ENCODE measurements at places on chromosomes 4 and X.

GRCh38 chr4:142824368-142824767 lies 21.7 kb downstream of the INPP4B start:
- no peaks in the 10 kb centered on the region for H3K4me1 ChIP-seq
- H3K4me3 ChIP-seq = no peak overlapping the region
- no peak for DNase-seq

DNA sequence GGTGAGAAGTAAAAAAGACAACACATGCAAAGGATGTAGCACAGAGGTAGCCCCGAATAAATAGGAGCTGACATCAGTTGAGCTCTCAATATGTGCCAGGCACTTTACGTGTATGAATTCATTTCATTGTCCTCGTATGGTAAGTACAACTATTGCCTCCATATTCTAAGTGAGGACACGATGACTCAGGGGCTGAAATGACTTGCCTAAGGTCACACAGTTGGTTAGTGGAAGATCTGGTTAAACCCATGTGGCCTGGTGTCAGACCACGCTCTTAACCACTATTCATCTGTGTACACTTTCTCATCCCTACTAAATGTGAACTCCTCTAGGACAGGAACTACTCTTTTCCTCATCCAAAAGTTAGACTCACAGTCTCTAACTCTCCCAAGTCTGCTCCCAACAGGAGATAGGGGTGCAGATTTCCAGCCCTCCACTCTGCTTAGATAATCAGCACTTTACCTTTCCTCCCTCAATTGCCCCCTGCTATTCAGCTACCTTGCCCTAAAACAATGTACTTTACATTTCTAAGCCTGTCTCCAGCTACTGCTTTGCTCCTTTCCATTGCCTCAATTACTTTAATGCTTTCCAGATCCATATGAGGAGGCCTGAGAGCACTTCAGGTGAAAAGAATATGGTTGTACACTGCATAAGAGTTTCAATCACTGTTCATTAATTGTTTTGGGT lies 58.8 kb upstream of the LHFPL1 start:
- H3K27me3 ChIP-seq = no peaks in the 10 kb centered on the region
- no peaks in the 10 kb centered on the region for H3K36me3 ChIP-seq
- no peak for DNase-seq
- H3K4me3 ChIP-seq = no peak overlapping the region

DNA sequence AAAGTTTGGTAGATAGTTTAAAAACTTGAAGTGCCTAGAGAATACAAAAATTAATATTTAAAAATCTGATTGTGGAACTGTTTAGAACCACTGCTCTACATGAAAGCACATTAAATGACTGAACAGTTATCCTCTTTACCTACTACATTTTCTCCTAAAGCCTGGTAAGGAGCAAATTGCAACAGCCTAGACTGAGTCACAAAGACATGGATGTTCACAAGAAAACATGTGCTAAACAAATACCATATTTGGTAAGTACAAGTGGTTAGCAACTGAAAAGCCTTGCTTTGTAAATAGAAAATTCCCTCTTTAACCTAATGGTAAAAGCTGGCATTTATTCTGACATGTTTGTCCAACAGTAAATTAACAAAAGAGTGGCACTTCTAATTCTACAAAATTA lies 203.1 kb downstream of the FBXO8 start:
- no peak overlapping the region for H3K4me3 ChIP-seq
- H3K27me3 ChIP-seq = no peaks in the 10 kb centered on the region
- no peak for DNase-seq
- H3K27ac ChIP-seq = no peak overlapping the region

- no peak overlapping the region for H3K4me3 ChIP-seq
- no peaks in the 10 kb centered on the region for H3K27me3 ChIP-seq
- H3K27ac ChIP-seq = no peak overlapping the region
- no peaks in the 10 kb centered on the region for H3K4me1 ChIP-seq
Measured at GRCh38 chr4:155999725-156000124, 46.1 kb upstream of the CTSO start.

DNA sequence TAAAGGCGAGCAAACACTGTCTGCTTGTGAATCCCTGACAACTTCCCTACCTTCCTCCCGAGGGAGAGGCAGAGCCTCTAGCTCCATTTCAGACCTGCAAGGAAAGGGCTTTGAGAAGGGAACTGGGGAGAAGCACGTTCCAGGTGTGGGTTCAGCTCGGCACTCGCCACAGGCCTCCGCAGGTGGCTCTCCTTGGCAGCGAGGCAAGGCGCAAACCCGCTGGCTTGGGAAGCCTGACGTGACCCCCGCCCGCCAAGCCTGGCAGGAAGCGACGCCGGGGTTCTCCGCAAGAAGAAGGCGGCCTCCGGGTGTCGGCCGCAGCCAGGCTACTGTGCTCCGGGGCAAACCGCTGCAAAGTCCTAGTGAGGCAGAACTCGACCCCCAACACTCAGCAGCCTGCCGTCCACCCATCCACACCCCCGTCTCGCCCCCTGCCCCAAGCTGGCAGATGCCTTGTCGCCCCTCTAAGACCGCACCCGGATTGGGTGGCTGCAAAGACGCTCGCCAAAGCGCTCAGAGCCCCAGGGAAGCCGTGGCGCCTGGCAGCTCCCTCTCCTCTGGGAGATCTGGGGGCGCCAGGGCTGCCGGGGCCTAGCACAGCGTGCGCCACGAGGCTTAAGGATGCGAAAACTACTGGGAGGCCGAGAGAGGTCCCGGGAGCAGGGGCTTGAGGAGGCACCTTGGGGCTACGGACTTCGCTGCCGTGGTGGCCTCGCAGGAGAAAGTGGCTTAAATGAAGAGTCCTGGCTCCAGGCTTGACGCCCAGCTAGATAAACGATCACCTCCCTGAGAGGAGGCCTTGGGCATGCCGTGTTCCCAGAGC lies 21.8 kb downstream of the NKX3-2 start:
- no peak for DNase-seq
- peaks cover 7% of the 10 kb centered on the region for H3K27me3 ChIP-seq
- H3K36me3 ChIP-seq = no peaks in the 10 kb centered on the region
- H3K27ac ChIP-seq = no peak overlapping the region
- peak overlapping the region; percentile 19 for H3K4me3 ChIP-seq
- H3K4me1 ChIP-seq = no peaks in the 10 kb centered on the region

GRCh38 chr4:47074816-47075215 lies 43.4 kb downstream of the GABRB1 start:
- H3K4me3 ChIP-seq = no peak overlapping the region
- no peaks in the 10 kb centered on the region for H3K27me3 ChIP-seq
- H3K4me1 ChIP-seq = peaks cover 3% of the 10 kb centered on the region
- H3K27ac ChIP-seq = no peak overlapping the region

DNA sequence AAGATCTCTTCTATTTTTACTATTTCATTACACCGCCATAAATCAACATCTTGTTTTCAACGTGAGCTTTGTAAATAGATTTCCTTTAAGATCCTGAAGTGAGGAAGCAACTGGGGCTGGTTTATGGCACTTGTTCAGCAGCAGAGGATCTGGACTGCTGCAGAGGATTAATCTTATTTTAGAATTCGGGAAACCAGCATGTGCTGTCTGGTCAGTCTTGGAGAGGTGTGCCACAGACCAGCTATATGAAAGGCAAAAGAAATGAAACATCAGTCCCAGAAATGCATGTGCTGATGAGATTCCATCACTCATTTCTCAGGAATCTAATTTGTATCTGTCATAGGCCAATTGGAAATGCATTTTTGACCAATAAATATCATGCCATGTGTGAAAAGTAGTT lies 23.4 kb downstream of the PRDM8 start:
- no peaks in the 10 kb centered on the region for H3K27me3 ChIP-seq
- H3K27ac ChIP-seq = no peak overlapping the region
- H3K36me3 ChIP-seq = no peaks in the 10 kb centered on the region
- no peaks in the 10 kb centered on the region for H3K4me1 ChIP-seq

GRCh38 chr4:70714079-70714887 lies 7.5 kb upstream of the RUFY3 start:
- no peaks in the 10 kb centered on the region for H3K4me1 ChIP-seq
- DNase-seq = no peak
- H3K4me3 ChIP-seq = no peak overlapping the region
- no peaks in the 10 kb centered on the region for H3K36me3 ChIP-seq
- no peak overlapping the region for H3K27ac ChIP-seq

DNA sequence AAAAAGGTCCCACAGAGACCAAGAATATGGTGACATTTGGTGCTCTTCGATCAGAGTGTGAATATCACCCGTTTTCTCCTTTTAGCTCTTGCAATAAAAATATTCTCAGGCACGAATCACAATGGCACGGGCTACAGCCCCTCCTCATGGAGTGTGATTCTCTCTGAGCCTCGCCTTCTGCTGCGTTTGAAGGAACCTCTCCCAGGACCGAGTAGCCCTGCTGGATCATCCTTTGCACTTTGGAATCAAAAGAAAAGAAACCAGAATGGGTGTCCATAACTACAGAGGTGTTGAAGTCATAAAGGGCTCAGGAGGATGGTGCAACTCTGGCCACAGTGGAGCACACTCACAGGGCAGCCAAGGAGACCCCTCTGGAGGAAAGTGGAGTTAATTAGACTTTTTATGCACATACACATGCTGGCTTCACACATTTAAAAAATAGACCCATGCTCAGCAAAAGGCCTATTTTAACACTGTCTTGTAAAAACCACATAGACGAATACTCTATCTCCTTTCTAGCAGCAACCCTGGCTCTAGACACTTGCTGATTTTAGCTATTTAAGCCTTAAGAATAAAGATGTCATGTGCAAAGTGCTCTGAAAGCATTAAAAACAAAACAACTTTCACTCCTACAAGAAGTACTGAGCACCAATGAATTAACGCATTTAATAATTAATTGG lies 19.1 kb downstream of the MAML3 start:
- H3K36me3 ChIP-seq = no peaks in the 10 kb centered on the region
- H3K27ac ChIP-seq = no peak overlapping the region
- H3K4me1 ChIP-seq = no peaks in the 10 kb centered on the region
- no peaks in the 10 kb centered on the region for H3K27me3 ChIP-seq

DNA sequence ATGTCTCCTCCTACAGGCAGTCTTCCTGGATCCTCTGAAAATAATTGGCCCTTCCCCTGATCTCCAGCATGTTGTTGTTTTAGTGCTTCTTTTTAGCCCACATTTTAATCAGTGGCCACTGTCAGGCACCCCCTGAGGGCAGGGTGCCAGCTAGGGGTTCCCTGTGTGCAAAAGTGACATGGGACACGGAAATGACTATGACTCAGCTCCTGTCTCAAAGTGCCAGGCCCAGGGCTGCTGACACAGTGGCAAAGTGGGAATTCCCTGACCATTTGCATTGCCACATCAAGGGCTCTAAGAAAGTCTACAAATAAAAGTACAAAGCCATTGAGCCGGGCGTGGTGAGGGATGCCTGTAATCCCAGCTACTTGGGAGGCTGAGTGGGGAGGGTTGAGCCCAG lies 24.8 kb downstream of the HMX1 start:
- no peak overlapping the region for H3K27ac ChIP-seq
- H3K4me1 ChIP-seq = no peaks in the 10 kb centered on the region
- H3K27me3 ChIP-seq = no peaks in the 10 kb centered on the region
- peak; percentile 33 for DNase-seq

GRCh38 chr4:9916346-9916745 lies 105.0 kb downstream of the SLC2A9 start:
- H3K4me1 ChIP-seq = no peaks in the 10 kb centered on the region
- H3K27me3 ChIP-seq = no peaks in the 10 kb centered on the region
- no peak for DNase-seq
- no peak overlapping the region for H3K4me3 ChIP-seq

DNA sequence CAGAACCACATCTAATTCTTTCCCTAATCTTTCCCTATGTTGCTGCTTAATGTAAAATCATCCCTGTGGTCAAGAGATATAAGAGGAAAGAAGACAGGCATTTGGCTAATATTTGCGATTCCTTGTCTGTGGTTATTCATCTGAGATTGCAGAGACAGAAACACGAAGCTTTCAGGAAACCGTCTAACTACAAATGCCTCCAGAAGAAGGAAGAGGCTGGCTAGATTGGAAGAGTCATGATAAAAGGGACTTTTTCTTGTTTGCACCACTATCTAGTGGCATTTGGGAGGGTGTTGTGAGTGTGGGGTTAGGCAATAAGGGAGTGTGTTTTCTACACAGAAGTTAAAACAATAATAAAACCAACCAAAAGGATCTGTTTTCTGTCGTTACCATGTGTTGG lies 43.9 kb downstream of the TMEM154 start:
- H3K4me3 ChIP-seq = no peak overlapping the region
- no peak overlapping the region for H3K27ac ChIP-seq
- DNase-seq = no peak
- no peaks in the 10 kb centered on the region for H3K4me1 ChIP-seq

- no peak overlapping the region for H3K4me3 ChIP-seq
- no peak overlapping the region for H3K27ac ChIP-seq
- no peaks in the 10 kb centered on the region for H3K27me3 ChIP-seq
- DNase-seq = no peak
- H3K36me3 ChIP-seq = peaks cover 95% of the 10 kb centered on the region
- H3K4me1 ChIP-seq = no peaks in the 10 kb centered on the region
Measured at GRCh38 chr4:3220476-3221183, 28.3 kb upstream of the MSANTD1 start.

DNA sequence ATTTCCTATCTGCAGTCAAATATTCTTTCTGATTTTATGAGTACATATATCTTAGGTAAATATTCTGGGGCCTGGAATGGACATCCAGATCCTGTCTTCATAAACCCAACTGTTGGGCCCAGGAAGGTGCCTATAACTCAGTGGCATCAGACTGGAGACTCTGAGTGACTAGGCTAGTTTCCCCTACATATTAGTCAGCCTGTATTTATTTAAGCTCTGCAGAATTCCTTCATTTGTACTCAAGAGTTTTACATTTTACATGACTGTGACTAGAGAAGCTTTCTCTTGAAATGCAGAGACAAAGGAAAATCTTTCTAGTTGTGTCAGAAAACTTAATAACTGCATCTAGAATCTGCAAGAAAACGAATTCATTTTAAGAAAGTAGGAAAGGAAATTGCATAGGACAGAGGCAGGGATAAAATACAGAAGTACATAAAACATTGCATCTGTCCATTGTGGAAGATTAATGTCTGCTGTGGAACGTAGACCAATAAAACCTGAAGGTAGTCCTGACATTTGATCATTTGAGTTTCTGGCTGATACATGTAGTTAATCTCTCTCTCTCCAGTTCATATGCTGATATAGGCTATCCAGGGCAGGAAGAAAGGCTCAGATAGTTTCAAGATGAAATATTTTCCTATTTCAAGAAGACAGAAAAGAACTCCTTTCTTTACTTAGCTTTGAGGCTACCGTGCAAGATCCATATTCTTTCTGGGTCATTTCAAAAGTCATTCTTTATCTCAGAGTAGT lies 78.2 kb downstream of the OPHN1 start:
- H3K27me3 ChIP-seq = no peaks in the 10 kb centered on the region
- H3K4me1 ChIP-seq = no peaks in the 10 kb centered on the region
- H3K4me3 ChIP-seq = no peak overlapping the region
- H3K36me3 ChIP-seq = no peaks in the 10 kb centered on the region

GRCh38 chr4:110629780-110630687 lies 7.2 kb upstream of the PITX2 start:
- DNase-seq = no peak
- H3K27ac ChIP-seq = no peak overlapping the region
- no peaks in the 10 kb centered on the region for H3K36me3 ChIP-seq
- H3K27me3 ChIP-seq = peaks cover 27% of the 10 kb centered on the region
- no peak overlapping the region for H3K4me3 ChIP-seq
- peaks cover 10% of the 10 kb centered on the region for H3K4me1 ChIP-seq

- H3K27ac ChIP-seq = peak within 1 kb of the TSS; percentile 79
- peak within 1 kb of the TSS; percentile 82 for H3K4me3 ChIP-seq
- peaks cover 4% of the 10 kb centered on the region for H3K4me1 ChIP-seq
- H3K36me3 ChIP-seq = no peaks in the 10 kb centered on the region
- peak; percentile 95 for DNase-seq
Measured at GRCh38 chr4:86593688-86594558, at the start of gene PTPN13. TSS of gene PTPN13 (plus strand) at chr4:86594315. CDS start at chr4:86635257, 40,942 bp downstream.

GRCh38 chrX:45842207-45842925 lies 641.7 kb upstream of the DIPK2B start:
- no peaks in the 10 kb centered on the region for H3K36me3 ChIP-seq
- H3K4me3 ChIP-seq = no peak overlapping the region
- no peaks in the 10 kb centered on the region for H3K4me1 ChIP-seq
- H3K27me3 ChIP-seq = no peaks in the 10 kb centered on the region
- H3K27ac ChIP-seq = no peak overlapping the region

Data from ascending aorta (tissue), 2 donors.